ENCODE measurements at places on chromosomes 6 and 20.

- no peak for DNase-seq
Measured at GRCh38 chr6:22884456-22884855, 315.1 kb downstream of the HDGFL1 start.

- DNase-seq, result no peak
Measured at GRCh38 chr6:75550544-75551167, 51.0 kb upstream of the SENP6 start.

GRCh38 chr20:3901706-3902440 lies 12.7 kb downstream of the PANK2 start:
- DNase-seq, result no peak

DNA sequence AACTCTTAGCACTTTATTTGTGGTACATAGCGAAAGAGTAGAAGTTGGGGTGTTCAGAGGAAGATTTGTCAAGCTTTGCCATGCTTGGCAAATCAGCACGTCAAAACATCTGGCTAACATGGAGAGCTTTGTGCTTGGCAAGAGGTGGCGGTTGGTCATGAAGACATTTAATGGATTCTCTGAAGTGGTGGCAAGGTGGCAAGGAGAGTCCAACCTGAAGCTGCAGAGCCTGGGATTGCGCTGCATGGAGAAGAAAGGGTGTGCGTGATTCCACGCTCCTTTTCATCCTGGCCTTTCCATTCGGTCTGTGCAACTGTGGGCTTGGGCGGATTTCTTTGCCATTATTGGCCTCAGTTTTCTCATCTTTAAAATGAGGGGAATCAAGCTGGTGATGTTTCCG lies 3.1 kb downstream of the PYGB start:
- DNase-seq, result no peak

- peak; percentile 6 for DNase-seq
Measured at GRCh38 chr6:154615483-154616025, 105.1 kb upstream of the CNKSR3 start.

DNA sequence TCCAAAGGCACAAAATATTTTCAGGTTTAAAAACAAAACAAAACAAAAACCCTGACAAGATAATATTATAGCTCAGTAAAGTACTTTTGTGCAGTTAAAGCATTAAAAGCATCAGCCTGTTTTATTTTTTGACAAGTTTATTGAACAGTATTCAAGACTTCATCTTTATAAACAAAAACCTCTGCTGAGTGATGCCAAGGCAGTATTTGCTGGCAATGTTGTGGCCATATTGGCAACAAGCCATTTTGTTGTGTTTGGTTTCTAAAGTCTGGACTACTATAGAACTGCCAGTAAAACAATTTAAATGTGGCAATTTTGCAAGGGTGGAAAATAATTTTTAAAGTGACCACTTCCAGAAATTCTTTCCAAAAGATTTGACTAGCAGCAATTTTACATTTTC lies 15.9 kb downstream of the CPNE1 start:
- DNase-seq, result no peak

DNA sequence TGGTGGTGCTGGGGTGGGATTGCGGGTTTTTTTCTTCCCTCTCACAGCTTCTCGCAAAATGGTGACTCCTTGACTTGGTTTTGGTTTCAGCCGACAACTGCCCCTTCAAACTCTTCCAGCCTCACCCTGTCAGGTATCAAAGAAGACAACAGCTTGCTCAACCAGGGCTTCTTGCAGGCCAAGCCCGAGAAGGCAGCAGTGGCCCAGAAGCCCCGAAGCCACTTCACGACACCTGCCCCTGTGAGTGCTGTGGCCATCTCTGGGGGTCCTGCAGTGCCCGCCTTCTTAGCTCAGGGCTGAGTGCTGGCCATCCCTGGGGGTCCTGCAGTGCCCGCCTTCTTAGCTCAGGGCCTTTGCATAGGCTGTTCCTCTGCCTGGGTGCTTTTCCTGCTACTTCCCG lies 11.8 kb downstream of the GTSF1L start:
- no peak for DNase-seq

- no peak for DNase-seq
Measured at GRCh38 chr20:59680148-59680650, 75.9 kb downstream of the PHACTR3 start.

GRCh38 chr6:119749335-119749734 lies 399.8 kb upstream of the MAN1A1 start:
- no peak for DNase-seq

DNA sequence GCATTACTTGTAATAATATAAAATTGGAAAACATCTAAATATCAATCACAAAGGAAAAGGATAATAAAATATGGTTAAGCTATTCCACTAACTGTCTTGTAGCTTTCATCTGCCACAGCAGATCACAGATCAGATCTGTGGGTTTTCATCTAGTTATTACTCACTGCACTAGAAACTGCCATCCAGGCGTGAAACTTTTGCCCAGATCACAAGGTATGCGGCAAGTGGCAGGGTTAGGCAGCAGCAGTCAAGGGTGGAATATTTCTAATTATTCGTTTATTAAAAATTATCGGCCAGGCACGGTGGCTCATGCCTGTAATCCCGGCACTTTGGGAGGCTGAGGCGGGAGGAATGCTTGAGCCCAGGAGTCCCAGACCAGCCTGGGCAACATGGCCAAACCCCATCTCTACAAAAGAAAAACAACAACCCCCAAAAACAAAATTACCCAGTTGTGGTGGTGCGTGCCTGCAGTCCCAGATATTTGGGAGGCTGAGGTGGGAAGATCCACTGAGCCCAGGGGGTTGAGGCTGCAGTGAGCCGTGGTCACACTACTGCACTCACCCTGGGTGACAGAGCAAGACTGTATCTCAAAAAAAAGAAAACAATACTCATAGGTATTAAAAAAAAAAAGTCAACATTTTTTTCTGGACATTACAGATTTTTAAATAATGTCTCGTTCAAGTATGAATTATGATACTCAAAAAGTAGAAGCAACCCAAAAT lies 32.1 kb downstream of the BEND3 start:
- DNase-seq, result no peak

- DNase-seq, result no peak
Measured at GRCh38 chr20:3172126-3172932, 1.0 kb downstream of the LZTS3 start.

GRCh38 chr20:36819659-36820058 lies 46.1 kb upstream of the DSN1 start:
- DNase-seq, result no peak

GRCh38 chr6:26254724-26255123 lies 110.3 kb upstream of the BTN3A2 start:
- no peak for DNase-seq

GRCh38 chr6:33731751-33732282 lies 14.9 kb downstream of the IP6K3 start:
- DNase-seq, result no peak

- DNase-seq, result no peak
Measured at GRCh38 chr6:7672066-7673062, 53.5 kb upstream of the BMP6 start.

- DNase-seq, result no peak
Measured at GRCh38 chr6:53461041-53461656, 83.8 kb downstream of the GCLC start.

DNA sequence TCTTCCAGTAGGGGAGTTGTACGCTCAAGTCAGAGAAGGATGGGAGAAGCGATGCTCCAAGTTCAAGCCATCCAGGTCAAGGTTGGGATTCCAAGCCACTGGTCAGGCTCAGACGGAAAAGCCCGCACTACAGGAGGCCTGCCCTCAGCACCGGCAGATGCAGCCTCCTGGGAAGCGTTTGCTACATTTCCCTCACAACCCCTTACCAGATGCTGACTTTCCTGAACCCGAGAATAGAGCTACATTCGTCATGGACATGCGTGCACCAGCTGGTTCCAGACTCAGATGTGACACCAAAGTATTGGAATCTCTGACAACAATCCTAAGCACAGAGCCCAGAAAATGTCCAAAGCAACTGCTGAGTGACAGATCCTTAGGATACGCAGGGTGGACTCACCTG lies 174.8 kb downstream of the SASH1 start:
- DNase-seq, result no peak

- no peak for DNase-seq
Measured at GRCh38 chr20:4490606-4491280, 231.0 kb upstream of the PRND start.

DNA sequence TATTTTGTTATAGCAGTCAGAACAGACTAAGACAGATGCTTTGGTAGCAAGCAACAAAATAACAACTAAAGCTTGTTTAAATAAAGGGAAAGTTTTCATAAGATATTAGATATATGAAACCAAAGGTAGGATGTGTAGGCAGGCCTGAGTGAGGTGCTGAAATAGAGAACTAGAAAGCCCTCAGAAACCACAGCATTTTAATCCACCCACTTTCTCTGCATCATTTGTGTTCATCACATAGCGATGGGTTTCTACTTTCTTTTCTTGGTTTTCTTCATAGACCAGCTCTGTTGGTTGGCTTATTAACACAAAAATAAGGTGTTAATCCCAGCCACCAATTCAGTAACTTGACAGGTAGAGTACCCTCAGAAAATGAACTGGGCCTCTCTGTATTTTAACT lies 58.6 kb downstream of the RPS12 start:
- no peak for DNase-seq

DNA sequence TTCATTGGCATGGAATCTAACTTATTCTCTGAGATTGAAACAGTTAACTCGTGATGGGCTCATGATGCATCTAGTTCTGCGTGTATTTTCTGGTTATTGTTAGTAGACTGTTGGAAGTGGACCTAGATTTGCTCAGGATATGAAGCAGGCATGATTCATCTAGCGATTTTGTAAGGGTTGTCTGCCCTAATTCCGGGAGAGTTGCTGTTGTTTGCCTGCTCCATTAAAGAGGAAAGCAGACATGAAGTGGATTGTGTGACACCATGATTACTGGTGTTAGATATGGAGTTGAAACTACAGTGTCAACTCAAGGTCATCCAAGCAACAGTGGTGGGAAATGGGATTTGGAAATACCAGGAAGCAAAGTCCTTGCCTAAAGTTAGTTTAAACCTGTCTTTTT lies 41.0 kb downstream of the SOX4 start:
- DNase-seq, result no peak

DNA sequence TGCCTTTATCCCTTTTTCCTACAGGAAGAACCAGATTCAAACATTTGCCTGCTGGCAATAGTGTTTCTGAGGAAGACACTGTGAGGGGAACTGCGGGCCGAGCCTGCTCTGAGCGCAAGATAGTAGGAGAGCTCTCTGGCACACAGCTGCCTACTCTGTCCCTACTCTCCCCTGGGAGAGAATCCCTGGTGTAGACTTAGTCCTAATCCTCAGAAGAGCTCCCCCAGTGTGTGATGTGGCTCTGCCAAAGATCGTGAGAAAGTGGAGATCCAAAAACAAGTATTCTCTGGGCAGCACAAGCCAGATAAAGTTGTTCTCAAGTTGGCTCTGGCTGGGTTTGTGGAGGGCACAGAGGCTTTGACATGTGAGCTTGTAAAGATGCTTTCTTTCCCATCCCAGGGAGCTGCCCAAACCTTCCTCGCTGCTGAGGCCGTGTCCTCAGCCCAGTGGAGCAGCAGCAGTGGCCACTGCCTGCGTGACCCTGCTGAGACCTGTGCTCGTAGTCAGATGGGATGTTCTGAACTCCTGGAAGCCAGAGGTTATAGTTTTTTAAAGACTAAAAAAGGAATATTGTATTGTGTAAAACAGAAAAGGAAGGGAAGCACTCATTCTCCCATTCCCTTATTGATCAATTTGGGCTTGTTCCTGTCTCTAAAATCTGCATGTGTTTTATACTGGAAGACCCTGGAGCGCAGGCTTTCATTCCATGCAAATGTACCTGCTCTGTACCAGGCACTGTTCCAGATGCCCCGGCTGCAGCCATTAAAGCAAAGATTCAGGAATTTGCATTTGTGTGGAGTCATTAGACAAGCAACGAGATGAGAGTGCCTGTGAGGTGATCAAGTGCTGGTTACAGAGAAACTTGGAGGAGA lies 30.7 kb downstream of the PNLDC1 start:
- no peak for DNase-seq

GRCh38 chr6:158559338-158559894 lies 475 bp upstream of the TMEM181 start:
- DNase-seq, result no peak

GRCh38 chr6:161064915-161065314 lies 73.3 kb downstream of the MAP3K4 start:
- no peak for DNase-seq

GRCh38 chr20:33370291-33370690 lies 31.0 kb downstream of the CDK5RAP1 start:
- DNase-seq, result no peak

DNA sequence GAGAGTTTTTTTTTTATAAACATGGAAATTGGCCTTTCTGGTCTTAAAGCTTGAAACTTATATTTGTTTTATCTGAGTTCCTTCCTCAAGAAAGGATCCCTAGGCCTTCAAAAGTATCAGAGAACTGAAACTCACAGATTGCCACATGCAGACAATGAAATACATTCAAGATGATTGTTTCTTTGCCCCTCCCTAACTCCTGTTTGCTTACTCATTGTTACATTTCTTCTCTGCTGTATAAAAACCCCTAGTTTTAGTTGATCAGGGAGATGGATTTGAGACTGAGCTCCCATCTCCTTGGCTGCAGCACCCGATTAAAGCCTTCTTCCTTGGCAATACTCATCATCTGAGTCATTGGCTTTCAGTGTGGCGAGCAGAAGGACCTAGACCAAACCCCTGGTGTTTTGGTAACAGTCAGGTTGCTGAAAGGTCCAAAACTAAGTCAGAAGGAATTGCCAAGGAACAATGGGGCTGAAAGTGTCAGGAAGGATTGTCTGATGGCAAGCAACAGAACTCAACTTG lies 132.3 kb upstream of the SULF2 start:
- no peak for DNase-seq
